Vagina (tissue), 2 donors: ENCODE measurements at places on chromosomes 7 and 10.

GRCh38 chr7:31890766-31891165, 179.4 kb downstream of the PDE1C start:
- DNase-seq, result no peak

DNA sequence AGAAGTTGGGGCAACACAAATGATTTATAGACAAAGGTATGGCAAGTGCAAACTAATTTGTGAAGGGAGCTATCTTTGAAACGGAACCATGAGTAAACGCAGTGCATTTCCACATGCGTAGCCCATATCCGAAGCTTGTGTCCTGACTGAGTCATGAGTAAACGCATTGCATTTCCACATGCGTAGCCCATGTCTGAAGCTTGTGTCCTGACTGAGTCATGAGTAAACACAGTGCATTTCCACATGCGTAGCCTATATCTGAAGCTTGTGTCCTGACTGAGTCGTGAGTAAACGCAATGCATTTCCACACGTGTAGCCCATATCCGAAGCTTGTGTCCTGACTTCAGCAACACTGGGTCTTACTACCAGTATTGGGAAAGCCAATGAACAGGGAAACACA, 95.0 kb downstream of the CELF2 start:
- DNase-seq, result no peak

- DNase-seq, result no peak
Measured at GRCh38 chr7:114689406-114689805, 232.5 kb upstream of the MDFIC start.

DNA sequence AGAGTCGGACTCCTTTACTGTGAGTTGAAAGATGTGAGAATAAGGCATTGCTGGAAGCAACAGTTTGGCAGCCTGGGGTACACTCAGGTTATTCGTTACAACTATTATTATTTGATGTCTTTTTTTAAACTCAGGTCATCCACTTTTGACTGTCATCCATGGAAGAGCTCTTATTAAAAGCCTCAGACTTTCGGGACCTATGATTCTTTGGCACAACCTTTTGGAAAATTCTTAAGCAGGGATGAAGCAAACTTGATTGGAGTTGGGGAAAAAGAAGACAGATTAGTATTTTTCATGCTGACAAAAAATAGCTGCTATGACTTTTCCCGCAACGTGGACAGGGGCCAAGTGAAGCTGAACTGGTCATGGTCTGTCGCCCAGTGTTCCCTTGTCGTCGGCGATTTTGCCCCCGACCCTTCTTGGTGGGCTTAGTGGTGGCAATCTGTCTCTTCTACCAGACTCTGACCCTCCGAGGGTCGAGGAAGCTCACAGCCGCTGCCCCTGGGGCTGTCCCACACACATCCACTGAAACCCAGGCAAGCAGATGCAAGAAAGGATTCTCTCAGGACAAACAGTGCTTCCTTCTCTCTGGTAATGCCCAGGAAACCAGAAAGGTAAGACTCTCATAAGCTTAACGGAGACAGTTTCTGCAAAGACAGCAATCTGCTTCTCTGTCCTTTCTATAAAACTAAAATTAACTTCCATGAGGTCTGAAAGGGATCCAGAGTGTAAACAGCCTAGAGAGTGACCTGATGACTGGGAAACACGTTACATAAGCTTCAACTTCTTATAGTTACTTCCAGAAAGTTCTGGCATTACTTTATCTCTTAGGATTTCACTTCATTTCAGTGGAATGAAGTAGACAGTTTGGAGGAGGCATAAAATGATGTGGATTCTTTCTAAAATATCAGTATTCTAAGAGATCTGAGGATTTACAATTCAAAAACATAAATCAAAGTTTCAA, 1.0 kb downstream of the CPED1 start:
- DNase-seq, result no peak

DNA sequence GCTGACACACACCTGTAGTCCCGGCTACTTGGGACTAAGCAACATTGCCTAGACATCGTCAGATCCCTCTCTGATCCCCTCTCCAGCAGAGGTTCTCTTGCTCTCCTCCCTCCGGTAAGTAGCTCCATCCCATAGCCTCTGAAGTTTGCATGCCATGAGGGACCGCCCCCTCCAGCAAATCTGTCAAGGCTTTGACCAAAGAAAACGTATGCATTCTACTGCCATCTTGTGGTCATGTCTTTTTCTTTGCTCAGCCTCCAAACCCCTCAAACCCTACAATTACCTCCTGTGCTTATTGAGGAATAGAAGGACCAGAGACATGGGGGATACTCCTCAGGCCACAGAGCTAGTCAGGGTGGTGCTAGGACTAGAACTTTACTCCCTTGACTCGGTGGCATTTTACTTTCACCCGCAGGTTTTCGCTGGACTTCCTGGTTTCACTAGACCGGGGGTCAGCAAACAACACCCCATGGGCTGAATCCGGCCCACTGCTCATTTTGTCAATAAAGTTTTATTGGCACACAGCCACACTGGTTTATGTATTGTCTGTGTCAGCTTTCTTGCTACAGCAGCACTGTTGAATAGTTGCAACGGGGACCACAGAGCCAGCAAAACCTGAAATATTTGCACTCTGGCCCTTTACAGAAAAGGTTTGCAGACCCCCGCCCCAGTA, 202.6 kb upstream of the FOXK1 start:
- no peak for DNase-seq

DNA sequence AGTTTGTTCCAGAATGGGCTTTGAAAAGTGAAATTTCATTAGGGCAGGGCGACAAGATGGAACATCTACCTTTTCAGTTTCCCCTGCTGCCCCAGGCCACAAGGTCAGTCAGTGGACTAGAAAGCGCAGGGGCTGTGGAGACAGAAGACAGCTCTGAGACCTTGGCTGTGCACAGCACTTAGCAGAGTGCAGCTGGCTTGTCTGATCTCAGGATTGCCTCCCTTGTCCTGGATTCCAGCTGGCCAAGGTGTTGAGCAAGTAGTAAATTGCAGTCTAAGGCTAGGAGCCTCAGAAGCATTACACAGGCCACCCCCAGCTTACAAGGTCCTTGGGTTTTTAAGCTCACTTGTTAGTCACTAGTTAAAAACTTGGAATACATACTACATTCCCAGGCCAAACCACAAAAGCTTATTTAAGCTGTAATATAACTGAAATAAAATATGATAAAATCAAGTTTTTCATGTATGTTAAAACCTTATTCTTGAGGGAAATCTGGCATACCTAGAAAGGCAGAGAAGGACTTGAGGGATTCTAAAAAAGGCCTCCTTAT, 67.3 kb upstream of the NPY start:
- DNase-seq, result no peak

- no peak for DNase-seq
Measured at GRCh38 chr7:30795161-30795948, 24.1 kb downstream of the MINDY4 start.

DNA sequence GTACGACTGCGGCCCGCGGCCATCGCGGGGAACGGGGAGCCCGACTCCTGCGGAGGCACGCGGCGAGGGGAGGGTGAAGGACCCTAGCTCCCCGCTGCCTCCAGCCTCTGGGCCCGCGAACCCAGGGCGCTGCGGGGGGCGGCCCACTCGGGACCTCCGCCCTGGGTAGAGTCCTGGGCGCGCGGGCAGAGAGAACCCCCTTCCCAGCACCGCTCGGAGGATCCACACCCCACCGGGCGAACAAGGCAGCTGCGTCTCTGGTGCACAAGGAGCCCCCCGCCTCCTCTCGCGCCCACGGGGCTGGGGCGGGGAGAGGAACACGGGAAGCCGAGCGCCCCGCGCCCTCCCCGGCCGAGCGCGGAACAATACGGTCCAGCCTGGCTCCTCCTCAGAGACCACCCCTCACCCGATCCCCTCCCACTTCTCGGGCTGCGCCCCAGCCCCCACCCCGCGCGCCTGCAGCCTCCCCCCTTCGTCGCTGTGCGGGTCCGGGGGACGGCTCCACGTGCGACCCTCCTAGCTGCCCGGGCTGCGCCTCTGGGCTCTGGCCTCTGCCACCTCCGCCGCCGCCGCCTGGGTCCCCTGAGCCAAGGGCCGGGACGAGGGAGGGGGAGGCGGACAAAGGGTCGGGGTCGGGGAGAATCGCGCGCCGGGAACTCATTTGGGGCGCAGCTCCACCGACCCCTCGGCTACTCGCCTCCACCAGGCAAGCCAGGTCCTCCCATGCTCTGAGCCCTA, at the start of gene WDR86:
Gene WDR86, minus strand, starts transcription at position 372 of the 738 bp plus-strand sequence. CDS start 449 bp downstream, outside the sequence.
- DNase-seq, result no peak

GRCh38 chr10:18214691-18215563, 74.7 kb downstream of the CACNB2 start:
- no peak for DNase-seq

DNA sequence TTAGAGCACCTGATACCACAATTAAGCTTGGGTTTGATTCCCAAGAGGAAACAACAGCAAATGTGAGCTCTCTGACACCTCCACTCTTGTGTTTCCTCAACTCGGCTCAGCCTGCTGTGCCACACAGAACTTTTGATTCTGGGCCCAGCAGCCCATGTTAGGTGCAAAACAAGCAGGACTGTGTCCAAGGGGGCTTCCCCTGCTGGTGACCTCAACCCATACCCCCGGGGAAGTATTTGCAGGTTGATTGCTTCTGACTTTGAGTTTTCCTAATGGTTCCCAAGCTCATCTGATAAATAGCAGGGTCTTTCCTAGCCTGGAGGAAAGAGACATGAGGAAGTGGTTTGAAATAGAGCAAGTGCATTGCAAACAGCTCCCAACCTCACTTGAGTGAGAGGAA, 43.5 kb upstream of the ADAM12 start:
- no peak for DNase-seq

- DNase-seq, result no peak
Measured at GRCh38 chr7:74258639-74259038, 4.4 kb upstream of the RFC2 start.

DNA sequence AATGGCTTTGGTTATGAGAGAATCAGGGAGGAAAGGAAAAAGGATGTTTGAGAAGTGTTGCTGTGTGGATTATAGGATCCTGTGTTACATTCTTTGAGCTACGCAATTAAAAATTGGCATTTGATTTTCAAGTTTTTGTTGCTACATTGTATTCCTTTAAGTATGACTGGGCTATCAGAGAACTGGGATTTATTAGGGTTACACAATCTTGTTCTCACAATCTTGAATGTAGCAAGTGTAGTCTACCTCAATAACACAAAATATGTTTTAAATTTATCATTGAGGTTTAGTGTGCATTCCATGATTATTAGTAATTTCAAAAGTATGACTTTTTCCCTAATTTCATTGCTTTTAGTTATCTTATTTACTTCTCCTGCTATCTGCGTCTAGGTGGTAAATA, 113.9 kb downstream of the CACNB2 start:
- DNase-seq, result no peak

- DNase-seq, result no peak
Measured at GRCh38 chr10:99340650-99341049, 11.5 kb downstream of the CNNM1 start.

DNA sequence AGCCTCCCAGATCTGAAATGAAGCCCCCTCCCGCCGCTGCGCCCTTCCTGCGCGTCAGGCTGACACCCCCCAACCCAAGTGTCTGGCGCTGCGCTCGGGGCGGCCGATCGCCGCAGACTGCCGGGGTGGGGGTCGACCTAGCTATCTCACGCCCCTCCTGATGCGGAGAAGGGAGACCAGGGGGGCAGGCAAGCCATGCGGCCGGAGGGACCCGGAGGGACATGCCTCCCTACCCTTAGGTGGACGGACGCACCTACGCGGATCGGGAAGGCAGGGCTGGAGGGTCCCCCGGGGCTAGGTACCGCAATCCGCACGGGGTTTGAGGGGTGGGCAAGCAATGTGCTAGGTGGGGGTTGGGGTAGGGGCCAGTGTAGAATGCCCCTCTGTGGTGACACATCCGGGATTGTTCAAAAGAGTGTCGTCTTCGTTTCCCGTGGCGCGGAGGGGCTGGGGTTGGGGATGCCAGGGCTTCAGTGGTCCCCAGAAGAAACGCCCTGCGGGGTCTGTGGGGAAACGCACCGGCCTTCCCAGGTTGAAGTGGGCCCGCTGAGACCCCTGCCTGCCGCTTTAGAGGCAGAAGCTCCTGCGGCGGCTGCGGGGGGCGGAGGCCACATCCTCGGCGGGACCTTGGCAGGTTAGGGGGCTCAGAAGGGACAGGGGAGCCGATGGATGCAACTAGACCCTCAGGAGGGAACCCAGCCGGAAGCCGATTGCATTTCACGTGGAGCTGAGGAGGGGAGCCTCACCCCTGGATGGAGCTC, 913 bp downstream of the ADCYAP1R1 start:
- DNase-seq, result no peak

GRCh38 chr10:92822964-92823363, 25.4 kb upstream of the EXOC6 start:
- no peak for DNase-seq

DNA sequence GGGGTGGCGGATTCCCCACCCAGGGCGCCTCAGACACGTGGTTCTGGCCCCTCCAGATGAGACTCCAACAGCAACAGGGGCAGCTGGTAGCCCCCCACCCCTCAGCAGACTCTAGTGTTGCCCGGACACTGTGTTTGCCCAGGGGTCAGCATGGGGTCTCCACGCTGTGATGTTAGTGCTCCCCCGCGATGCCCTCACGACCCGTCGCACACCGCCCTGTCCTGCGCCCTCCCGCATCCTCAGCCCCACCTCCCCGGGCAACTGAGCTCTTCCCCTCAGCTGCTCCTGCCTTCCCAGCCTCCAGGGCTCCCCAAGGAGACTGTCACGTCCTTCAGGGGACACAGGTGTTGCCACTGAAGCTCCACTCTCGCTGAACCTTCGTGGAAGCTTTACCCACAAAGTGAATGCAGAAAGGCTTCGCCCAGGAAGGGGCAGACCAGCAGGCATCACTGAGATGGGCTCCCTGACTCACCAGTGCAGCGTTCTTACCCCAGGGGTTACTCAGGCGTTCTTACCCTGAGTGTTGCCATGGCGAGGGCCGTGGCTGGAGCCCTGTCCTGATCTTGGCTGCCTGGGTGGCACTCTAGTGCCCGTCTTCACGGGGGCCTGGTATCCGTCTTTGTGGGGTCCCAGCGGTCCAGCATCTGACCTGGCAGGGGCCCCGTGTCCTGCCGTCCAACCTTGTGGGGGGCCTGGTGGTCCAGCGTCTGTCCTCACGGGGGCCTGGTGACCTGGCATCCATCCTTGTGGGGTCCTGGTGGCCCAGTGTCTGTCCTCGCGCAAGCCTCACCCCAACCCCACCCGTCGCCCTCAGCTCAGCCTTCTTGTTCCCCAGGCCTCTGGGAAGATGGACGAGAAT, 14.6 kb downstream of the DPYSL4 start:
- no peak for DNase-seq

- DNase-seq, result no peak
Measured at GRCh38 chr10:49218480-49218879, 30.3 kb upstream of the TMEM273 start.

DNA sequence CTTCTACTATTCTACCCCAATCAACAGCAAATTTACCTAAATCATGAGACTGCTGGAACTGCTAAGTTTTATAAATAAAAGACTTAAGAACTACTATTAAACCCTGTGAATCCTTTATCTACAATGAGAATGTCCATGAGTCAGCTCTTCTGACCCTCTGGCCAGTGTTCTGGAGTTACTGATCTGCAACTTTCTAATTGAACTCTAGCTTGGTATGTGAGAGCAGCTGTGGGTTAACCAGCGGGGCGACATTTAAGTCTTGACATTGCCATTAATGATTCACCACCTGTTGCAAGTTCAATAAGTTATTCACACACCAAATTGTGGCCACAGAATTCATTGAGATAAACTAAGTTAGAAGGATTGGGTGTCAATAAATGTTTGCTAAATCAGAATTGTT, 359.8 kb downstream of the PCDH15 start:
- no peak for DNase-seq

GRCh38 chr7:63092951-63093350, 905.7 kb upstream of the ZNF722 start:
- peak; percentile 40 for DNase-seq
